Activated CD4-positive, alpha-beta T cell treated with anti-CD3 and anti-CD28 coated beads for 36 hours (primary cell): ENCODE measurements at places on chromosomes 7 and 10. TPM values are rescaled to one million over a fixed set of nuclear protein-coding genes. Genes with fewer than 3 reads are reported as not detected.

FGFBP3 gene
- total RNA-seq, result 1.5 TPM

OSBPL3 gene
- total RNA-seq, result 38.2 TPM

MACC1 gene
- 0.09 TPM for total RNA-seq

ACBD7 gene
- total RNA-seq, result 2.4 TPM

AFAP1L2 gene
- 2.0 TPM for total RNA-seq

ANKRD30A gene
- not detected for total RNA-seq

OPN4 gene
- total RNA-seq, result not detected

LSM8 gene
- 35.0 TPM for total RNA-seq

ABCB1 gene
- total RNA-seq, result 4.5 TPM

ZNF775 gene
- total RNA-seq, result 3.9 TPM

PNLIP gene
- not detected for total RNA-seq

PRPS1L1 gene
- not detected for total RNA-seq

SEMA3D gene
- not detected for total RNA-seq

CDH23 gene
- 1.6 TPM for total RNA-seq

KCNIP2 gene
- total RNA-seq, result 2.8 TPM

CC2D2B gene
- not detected for total RNA-seq

CPED1 gene
- total RNA-seq, result not detected

NPSR1 gene
- total RNA-seq, result not detected

CYP3A5 gene
- total RNA-seq, result not detected

COL28A1 gene
- total RNA-seq, result not detected

OR2A5 gene
- not detected for total RNA-seq

ITPRID1 gene
- total RNA-seq, result not detected

GIMAP8 gene
- 9.6 TPM for total RNA-seq

NKX1-2 gene
- not detected for total RNA-seq

ZNF365 gene
- 0.09 TPM for total RNA-seq

CHRM2 gene
- total RNA-seq, result not detected

MPP7 gene
- total RNA-seq, result 11.0 TPM

LRMDA gene
- not detected for total RNA-seq

HMX2 gene
- total RNA-seq, result 0.18 TPM

TIAL1 gene
- 187 TPM for total RNA-seq

SLK gene
- total RNA-seq, result 20.2 TPM

SCD gene
- total RNA-seq, result 203 TPM

STARD3NL gene
- total RNA-seq, result 27.9 TPM

GRM3 gene
- total RNA-seq, result not detected

CARD11 gene
- 108 TPM for total RNA-seq

TMEM176B gene
- total RNA-seq, result not detected

CUL1 gene
- total RNA-seq, result 76.7 TPM

WNT8B gene
- 0.43 TPM for total RNA-seq

SPAM1 gene
- not detected for total RNA-seq

XPNPEP1 gene
- 85.4 TPM for total RNA-seq

HKDC1 gene
- 0.30 TPM for total RNA-seq

SPDYE2B gene
- not detected for total RNA-seq

FAM180A gene
- total RNA-seq, result not detected

OR6B1 gene
- not detected for total RNA-seq

PPP1R9A gene
- not detected for total RNA-seq

GFRA1 gene
- total RNA-seq, result 0.09 TPM

SKAP2 gene
- 7.8 TPM for total RNA-seq

KCP gene
- total RNA-seq, result not detected
